ENCODE measurements at places on chromosomes 2 and 18. TPM values are rescaled to one million over a fixed set of nuclear protein-coding genes. Genes with fewer than 3 reads are reported as not detected.

CRACDL gene
- total RNA-seq, result 6.0 TPM

ADAM23 gene
- total RNA-seq, result 11.1 TPM

CCDC102B gene
- 30.1 TPM for total RNA-seq

BOLL gene
- not detected for total RNA-seq

TNFRSF11A gene
- total RNA-seq, result 8.2 TPM

PLGLB2 gene
- total RNA-seq, result 2.5 TPM

IL1R2 gene
- total RNA-seq, result 3.3 TPM

GKN1 gene
- not detected for total RNA-seq

C2orf78 gene
- not detected for total RNA-seq

DNA sequence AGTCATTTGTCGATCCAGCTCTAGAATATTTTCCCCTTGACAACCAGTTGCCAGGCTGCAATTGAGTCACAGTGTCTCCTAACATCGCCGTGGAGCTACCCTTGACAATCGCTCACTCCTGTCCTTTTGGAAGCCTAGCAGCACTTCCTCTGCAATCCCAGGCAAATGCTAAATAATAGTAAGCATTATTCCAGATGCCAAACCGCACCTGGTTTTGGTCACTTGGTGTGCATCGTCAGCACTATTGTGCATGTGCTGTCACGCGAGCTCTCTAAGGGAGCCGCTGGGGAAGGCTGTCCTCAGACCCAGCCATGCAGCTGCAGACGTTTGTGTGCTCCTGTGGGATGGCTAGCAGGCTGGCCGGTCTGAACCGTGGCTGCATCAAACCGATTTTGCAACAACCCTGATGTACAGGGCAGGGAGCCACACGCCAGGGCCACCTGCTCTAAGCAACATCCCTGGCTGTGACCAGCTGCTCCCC is 549.5 kb upstream of the ID2 start:
- no peak for DNase-seq

- DNase-seq, result no peak
These were observed 84.4 kb downstream of the TMEM131 start for GRCh38 chr2:97911206-97911921.

GRCh38 chr2:226300196-226300886 is 499.3 kb downstream of the IRS1 start:
- no peak for DNase-seq

DNA sequence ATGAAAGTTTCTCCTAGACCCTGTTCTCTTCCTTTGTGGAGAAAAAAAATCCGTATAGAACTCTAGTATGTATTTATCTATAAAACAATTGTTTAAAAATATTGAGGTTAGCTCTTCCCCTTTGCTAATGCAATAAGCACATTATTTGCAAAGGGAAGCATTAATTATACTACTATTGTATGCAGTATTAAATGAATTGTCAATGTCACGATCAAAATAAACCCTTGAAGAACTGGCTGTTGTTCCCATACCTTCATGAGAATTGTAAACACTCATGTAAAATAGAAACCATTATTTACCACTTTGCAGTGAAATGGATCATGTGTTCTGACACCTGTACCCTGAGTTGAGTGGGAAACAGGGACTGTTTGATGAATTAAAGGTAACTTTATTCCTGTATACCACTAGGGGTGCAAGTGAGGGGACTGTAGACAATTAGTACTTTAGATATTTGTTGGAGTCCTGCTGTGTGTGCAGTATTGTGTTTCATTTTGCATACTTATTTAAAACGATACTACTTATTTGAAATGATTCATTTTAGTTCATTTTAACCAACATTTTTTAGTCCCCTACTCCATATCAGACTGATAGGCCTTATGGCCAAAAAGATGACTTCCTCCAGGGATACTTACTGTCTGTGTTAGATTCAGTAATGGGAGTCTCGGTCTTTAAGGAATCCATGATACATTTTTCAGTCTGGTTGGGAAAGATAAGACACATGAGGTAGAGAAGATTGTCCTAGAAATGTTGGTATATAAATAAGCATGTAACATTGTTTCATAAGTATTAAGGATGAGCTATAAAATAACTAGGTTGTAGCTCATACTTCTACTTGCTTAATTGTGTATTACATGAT is 7.9 kb downstream of the PKP4 start:
- DNase-seq, result no peak

DNA sequence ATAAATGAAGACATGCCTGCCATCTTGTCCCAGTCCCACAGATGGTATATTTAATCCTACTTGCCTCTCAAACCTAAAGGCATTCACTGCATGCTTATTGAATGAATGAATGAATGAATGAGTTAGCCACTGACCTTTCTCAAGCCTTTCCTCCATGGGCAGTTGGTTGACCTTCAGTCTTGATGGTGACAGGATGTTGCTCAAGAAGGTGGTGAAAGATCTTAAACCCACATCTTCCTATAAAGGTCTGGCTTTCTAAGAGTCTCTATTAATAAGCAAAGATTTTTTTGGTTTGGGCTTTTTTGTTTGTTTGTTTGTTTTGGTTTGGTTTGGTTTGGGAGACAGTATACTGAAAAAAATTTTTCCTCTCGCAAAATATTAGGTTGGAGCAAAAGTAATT is 41.7 kb downstream of the KIAA2012 start:
- no peak for DNase-seq

GRCh38 chr2:102826904-102827303 is 65.1 kb downstream of the TMEM182 start:
- DNase-seq, result no peak
